ENCODE measurements at places on chromosomes 1 and 21. TPM values are rescaled to one million over a fixed set of nuclear protein-coding genes. Genes with fewer than 3 reads are reported as not detected.

CLDN17 gene
- total RNA-seq = not detected

HAO2 gene
- not detected for total RNA-seq

RNU1-4 gene
- total RNA-seq = 1,290 TPM

DNA sequence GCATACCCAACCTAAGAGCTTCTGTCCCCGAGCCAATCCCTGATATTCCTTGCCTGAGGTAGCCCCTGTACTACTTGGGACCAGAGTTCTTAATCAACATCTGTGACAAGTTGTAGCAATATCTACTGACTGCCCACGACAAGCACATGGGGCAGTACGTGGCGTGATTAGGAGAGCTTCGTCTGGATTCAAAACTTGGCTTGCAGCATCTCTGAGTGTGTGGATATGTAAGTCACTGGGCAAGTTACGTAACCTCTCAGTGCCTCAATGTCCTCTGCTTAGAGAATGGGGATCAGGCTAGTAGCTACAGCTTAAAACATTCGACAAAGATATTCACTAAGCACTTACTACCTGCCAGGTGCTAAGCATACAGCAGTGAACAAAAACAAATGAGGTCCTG is 5.0 kb downstream of the HSPG2 start:
- no peak for DNase-seq

GRCh38 chr21:38948377-38949069 is 142.8 kb downstream of the ETS2 start:
- DNase-seq = no peak

GRCh38 chr1:203316626-203317093 is 11.3 kb downstream of the BTG2 start:
- no peak for DNase-seq

DNA sequence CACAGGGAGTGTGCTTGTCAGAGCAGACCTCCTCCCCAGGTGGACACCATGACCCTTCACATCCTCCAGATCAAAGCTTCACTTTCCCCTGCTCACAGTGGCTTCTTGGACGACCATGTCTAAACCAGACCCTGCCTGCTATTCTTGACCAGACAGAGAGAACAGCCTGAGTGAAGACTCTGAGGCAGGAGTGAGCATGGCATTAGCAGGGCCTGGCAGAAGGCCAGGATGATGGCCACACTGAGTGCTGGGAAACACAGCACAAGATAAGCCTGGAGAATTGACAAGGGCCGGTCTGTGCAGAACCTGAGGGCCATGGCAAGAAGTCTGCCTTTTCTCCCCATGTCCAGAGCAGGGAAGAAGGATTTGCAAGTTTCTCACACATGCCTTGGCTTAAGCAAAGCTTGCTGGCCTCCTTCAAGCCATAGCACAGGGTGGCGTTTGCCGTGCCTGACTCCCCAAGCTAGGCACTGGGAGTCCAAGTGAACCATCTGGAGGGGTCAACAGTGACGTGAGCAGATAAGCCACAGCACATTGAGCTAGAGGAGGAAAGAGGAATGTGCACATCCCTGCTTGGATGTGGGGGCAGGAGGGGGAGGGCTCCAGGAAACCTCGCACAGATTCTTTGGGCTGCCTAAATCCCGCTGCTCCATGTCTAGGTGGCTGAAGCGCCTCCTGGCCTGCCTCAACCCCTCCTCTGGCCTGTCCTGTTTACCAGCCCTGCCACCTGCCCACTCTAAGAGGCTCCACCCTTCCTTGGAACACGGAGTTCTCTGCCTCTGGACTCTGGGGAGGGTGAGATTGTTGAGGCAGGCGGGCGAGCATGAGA is 87.1 kb downstream of the CD58 start:
- no peak for DNase-seq

DNA sequence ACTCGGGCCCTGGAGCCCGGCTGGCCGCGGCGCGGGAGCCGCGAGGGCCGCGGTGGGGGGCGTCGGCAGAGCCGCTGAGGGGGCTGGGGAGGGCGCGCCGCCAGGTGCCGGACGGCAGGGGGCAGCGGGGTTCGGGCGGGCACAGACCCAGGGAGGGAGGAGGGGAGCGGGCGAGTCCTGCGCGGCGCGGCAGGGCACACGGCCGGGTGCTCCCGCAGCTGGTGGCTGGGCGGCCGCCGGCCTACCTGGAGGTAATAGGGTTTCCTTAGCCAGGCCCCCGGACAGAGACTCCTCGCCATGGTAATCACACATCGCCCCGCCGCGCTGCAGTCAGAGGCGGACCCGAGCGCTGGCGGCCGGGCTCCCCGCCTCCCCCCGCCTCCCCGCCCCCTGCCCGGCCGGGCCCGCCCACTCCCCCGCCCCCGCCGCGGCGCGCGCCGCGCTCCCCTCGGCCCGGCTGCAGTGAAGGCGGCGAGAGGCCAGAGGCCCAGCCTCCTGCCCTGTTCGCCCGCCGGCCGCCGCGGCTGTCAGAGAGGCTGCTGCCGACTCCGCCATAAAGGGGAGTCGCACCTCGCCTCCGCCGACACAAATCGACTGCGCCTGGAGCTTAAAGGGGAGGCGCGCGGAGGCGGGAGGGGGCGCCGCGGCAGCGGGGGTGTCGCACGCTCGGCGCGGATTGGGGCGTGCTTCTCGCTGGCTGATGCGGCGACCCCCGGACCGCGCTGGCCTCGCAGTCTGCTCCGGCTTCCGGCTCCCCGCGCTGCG is at the start of gene DIPK1A:
DIPK1A (minus strand) TSS at position 332 of the 765 bp plus-strand sequence; CDS start at position 299, 33 bp downstream.
- no peak for DNase-seq

DNA sequence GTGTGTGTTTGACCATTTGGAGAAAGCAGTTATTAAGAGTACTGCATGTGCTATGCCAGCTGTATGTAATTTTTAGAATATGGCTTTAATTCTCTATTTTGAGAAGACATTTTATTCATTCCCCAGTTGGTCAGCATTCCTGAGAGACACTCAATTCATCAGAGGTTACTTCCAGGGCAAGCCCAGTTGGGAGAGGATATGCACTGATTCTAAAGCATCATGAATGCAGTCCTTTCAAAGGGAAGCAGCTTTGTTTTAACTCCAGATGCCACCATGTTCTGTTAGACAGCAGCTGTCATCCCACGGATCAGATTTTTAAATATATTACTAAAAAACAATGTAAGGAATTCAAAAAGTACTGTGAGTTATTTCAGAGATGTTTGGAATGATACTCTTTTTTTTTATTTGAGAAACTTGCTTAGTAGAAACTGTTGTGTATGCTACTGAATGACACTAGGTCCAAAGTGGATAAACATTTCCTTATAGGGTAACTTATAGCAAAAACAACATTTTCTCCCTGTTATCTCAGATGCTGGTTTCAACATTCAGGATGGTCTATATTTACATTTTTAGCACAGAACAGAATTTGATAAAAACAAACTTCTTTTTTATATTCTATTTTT is 149.5 kb upstream of the B3GALT2 start:
- DNase-seq = no peak

DNA sequence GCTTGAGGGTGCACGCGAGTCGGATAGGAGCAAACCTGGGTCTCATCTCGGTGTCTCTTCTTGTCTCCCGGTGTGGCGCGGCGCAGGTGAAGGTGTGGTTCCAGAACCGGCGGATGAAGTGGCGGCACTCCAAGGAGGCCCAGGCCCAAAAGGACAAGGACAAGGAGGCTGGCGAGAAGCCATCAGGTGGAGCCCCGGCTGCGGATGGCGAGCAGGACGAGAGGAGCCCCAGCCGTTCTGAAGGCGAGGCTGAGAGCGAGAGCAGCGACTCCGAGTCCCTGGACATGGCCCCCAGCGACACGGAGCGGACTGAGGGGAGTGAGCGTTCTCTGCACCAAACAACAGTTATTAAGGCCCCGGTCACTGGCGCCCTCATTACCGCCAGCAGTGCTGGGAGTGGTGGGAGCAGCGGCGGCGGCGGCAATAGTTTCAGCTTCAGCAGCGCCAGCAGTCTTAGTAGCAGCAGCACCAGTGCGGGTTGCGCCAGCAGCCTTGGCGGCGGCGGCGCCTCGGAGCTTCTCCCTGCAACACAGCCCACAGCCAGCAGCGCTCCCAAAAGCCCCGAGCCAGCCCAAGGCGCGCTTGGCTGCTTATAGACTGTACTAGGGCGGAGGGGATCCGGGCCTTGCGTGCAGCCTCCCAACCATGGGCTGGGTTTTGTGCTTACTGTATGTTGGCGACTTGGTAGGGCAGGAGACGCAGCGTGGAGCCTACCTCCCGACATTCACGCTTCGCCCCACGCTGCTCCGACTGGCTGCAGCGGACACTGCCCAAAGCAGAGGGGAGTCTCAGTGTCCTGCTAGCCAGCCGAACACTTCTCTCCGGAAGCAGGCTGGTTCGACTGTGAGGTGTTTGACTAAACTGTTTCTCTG is 5.1 kb downstream of the HLX start:
- DNase-seq = no peak

All from Panc1 (cell line).